Breast epithelium (tissue), 4 donors: ENCODE measurements at places on chromosomes 4 and X.

DNA sequence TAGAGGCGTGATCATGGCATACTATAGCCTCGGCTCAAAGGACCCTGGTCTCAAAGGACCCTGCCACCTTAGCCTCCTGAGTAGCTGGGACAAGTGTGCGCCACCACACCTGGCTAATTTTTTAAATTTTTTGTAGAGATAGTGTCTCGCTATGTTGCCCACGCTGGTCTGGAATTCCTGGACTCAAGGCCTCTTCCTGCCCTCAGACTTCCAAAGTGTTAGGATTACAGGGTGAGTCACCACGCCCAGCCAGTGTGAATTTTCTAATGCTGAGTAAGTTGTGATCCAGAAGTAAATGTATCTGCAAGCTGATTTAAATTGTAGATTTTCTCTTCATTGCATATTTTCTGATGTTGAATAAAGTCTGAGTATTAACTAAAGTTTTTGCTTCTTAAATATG, 2.6 kb upstream of the ZNF674 start:
- no peak for DNase-seq
- no peak overlapping the region for H3K27ac ChIP-seq
- H3K4me1 ChIP-seq = no peaks in the 10 kb centered on the region
- H3K27me3 ChIP-seq = peaks cover 9% of the 10 kb centered on the region

DNA sequence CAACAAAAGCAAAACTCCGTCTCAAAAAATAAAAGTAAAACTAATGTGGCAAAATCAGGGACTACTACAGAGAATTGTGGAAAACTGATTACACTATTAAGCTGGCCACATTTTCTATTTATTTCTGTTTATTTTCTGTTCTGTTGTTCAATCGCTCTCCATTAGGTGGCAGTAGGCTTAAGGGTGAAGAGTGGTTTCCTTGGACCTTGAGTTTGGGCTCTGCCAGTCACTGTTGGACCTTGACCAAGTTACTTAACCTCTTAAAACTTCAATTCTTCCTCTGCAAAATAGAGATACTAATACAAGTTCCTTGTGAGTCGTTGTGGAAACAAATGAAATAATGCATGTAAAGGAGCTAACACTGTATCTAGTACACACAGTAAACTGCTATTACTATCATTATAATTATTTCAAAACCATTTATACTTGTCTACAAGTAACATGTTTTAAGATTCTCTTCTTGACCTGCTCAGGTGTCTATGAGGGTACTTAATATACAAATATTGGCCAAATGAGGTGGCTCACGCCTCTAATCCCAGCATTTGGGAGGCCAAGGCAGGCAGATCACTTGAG, 15.2 kb downstream of the HSD17B11 start:
- H3K27ac ChIP-seq = no peak overlapping the region
- no peaks in the 10 kb centered on the region for H3K27me3 ChIP-seq
- no peak for DNase-seq
- no peaks in the 10 kb centered on the region for H3K4me1 ChIP-seq
- H3K36me3 ChIP-seq = no peaks in the 10 kb centered on the region

GRCh38 chr4:82865592-82865991, 25.4 kb downstream of the SEC31A start:
- H3K27ac ChIP-seq = no peak overlapping the region
- DNase-seq = no peak
- H3K36me3 ChIP-seq = peaks cover 19% of the 10 kb centered on the region
- H3K27me3 ChIP-seq = no peaks in the 10 kb centered on the region

DNA sequence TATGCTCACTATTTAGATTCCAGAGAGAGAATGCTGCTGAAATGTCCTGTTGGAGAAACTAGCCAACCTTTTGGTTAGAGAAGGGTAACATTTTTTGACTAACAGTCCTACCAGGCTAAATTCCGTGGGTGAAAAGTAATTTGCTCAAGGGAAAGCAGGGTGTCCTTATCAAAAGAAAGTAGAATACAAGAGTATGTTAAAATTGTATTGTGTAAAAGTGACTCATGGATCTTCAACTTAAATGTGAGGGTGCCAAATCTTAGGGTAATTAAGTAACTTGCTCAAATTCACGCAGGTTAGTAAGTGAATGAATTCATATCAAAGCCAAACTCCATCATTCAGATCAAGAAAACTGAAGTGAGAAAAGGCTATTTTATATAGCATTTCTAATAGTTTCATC, 81.7 kb downstream of the PCDH7 start:
- H3K36me3 ChIP-seq = no peaks in the 10 kb centered on the region
- DNase-seq = no peak
- H3K27me3 ChIP-seq = no peaks in the 10 kb centered on the region
- no peaks in the 10 kb centered on the region for H3K4me1 ChIP-seq

- no peak overlapping the region for H3K4me3 ChIP-seq
- no peaks in the 10 kb centered on the region for H3K27me3 ChIP-seq
- H3K36me3 ChIP-seq = no peaks in the 10 kb centered on the region
Observed at GRCh38 chr4:137961051-137961438, 281.1 kb downstream of the SLC7A11 start.

- H3K4me1 ChIP-seq = no peaks in the 10 kb centered on the region
- no peaks in the 10 kb centered on the region for H3K27me3 ChIP-seq
- H3K4me3 ChIP-seq = no peak overlapping the region
- H3K36me3 ChIP-seq = no peaks in the 10 kb centered on the region
- no peak for DNase-seq
Observed at GRCh38 chr4:16205298-16206164, 20.7 kb downstream of the TAPT1 start.

GRCh38 chrX:133947996-133948395, 37.4 kb downstream of the GPC3 start:
- no peaks in the 10 kb centered on the region for H3K36me3 ChIP-seq
- no peaks in the 10 kb centered on the region for H3K27me3 ChIP-seq
- no peak for DNase-seq
- H3K27ac ChIP-seq = no peak overlapping the region
- H3K4me3 ChIP-seq = no peak overlapping the region
- H3K4me1 ChIP-seq = no peaks in the 10 kb centered on the region

GRCh38 chrX:118474586-118474985, 21.0 kb upstream of the DOCK11 start:
- H3K27me3 ChIP-seq = no peaks in the 10 kb centered on the region
- no peaks in the 10 kb centered on the region for H3K4me1 ChIP-seq
- no peak for DNase-seq
- H3K27ac ChIP-seq = no peak overlapping the region
- H3K36me3 ChIP-seq = no peaks in the 10 kb centered on the region
- no peak overlapping the region for H3K4me3 ChIP-seq
